Putamen (tissue), 1 donor: ENCODE measurements at places on chromosomes 7 and 10.
A peak's percentile ranks its signal among the peaks of the same experiment; 100 is the strongest.

GRCh38 chr10:27464993-27465392 is 39.1 kb upstream of the RAB18 start:
- no peak for DNase-seq

DNA sequence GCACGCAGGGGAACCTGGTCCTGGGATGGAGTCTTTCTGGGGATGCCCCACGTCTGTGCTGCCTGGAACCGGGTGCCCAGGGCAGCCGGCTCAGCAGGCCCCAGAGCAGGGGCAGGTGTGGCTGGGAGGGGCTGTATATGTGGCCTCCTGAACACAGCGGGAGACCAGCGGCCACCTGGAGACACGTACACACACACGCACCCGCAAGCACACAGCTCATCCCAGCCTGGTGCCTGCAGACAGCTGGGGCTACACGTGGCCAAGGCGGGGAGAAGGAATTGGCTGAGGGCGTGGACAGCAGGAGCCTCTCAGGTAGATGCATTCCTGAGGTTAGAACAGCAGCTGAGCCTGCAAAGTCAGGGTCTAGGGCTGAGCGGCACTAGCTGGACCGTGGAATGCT is 14.0 kb downstream of the ADAM8 start:
- DNase-seq = no peak

DNA sequence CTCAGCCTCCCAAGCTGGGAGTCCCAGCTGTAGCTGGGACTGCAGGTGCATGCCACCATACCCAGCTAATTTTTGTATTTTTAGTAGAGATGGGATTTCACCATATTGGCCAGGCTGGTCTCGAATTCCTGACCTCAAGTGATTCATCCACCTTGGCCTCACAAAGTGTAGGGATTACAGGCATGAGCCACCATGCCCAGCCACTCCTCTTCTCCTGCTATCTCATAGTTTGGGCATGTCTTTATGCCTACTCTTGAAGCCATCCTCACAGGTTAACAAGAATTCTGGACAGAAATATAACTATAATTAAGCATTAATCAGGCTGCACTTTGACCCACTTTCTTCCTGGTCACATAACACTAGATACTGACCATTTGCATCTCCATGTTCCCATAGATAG is 28.6 kb upstream of the C10orf67 start:
- no peak for DNase-seq

DNA sequence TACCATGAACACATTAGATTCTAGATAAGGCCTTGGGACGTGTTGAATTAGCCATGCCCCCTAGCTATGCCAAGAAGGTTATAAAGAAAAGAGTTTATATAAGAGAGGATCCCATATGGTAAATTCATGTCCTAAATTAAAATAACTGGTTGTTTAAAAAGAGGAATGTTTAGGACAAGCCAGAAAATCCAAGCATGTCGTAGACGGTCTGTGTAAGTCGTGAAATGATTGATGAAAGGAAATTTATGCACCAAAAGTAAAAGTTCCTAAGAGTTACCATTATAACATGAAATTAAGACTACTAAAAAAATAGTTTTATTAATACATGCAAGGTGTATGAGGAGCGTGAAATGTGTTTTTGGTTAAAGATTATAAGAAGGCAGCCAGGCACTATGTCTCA is 624.9 kb downstream of the ARL4A start:
- DNase-seq = no peak

GRCh38 chr7:72078301-72078700 is 333.8 kb downstream of the CALN1 start:
- no peak for DNase-seq

DNA sequence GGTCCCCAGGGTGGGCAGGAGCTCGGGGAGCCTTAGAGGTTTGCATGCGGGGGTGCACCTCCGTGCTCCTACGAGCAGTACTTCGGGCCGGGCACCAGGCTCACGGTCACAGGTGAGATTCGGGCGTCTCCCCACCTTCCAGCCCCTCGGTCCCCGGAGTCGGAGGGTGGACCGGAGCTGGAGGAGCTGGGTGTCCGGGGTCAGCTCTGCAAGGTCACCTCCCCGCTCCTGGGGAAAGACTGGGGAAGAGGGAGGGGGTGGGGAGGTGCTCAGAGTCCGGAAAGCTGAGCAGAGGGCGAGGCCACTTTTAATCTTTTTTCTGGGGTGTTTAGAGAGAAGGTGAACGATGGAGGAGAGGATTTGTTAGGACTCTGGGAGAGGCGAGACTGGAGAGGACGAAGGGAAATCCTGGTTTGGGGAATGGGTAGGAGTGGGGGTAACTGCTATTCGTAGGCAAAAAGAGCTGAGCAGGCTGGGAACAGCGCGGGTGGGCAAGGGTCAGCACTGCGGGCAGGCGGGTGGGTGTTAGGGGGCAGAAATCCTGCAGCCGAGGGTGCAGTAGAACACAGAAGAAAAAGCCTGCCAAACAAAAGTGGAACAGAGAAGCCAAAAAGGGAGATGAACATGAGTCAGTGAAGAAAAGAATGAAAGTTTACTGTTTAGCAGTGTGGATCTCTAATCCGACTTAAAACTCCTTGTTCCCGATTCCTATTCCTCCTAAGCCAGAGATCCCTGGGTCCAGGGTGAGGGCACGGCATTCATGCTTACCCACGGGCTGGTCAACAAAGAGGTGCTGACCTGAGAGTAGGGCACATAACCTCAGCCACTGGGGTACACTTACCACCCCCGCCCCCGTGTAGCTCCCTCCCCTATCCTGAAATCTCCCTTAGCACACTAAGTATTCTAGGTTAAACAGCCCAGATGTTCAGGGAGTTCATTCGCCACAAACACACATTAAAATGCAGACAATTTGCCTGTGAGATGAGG is 26.9 kb downstream of the PRSS2 start:
- no peak for DNase-seq

DNA sequence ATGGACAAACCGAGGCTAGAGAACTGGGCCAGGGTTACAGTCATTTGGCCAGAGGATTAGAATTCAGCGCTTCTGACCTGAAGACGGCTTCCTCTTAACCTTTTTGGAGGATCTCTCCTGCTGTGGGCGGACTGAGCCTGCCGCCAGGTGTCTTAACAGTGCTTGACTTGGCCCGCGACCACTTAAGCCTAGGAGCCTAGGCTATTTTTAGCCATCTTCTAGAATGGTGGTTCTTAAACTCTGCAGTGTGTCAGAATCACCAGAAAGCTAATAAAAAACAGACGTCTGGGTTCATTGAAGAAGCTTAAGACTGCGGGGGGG is 722 bp downstream of the MDH2 start:
- DNase-seq = no peak

GRCh38 chr10:97059006-97059871 is 126.5 kb downstream of the SLIT1 start:
- peak; percentile 49 for DNase-seq

- DNase-seq = no peak
Observed at GRCh38 chr10:71314028-71314693, 4.9 kb upstream of the SLC29A3 start.
